ENCODE measurements at places on chromosomes 1 and 21. TPM values are rescaled to one million over a fixed set of nuclear protein-coding genes. Genes with fewer than 3 reads are reported as not detected.

Gene MYBPH
- not detected for total RNA-seq

Gene MSH4
- not detected for total RNA-seq

Gene SPRR3
- not detected for total RNA-seq

Gene OR2T2
- total RNA-seq = not detected

Gene DPT
- not detected for total RNA-seq

Measured in T-cell (primary cell).